Left lung (tissue), 14 donors: ENCODE measurements at places on chromosomes 2 and 18. TPM values are rescaled to one million over a fixed set of nuclear protein-coding genes. Genes with fewer than 3 reads are reported as not detected.

Gene HOXD13
- not detected for total RNA-seq

Gene MAPK4
- 0.89 TPM for total RNA-seq

Gene NYAP2
- total RNA-seq: 1.0 TPM

GRCh38 chr18:79575891-79576685, 103.5 kb upstream of the CTDP1 start:
- DNase-seq: peak; percentile 33
- no peaks in the 10 kb centered on the region for H3K36me3 ChIP-seq
- no peak overlapping the region for H3K27ac ChIP-seq
- H3K4me1 ChIP-seq: peaks cover 11% of the 10 kb centered on the region
- peaks cover 28% of the 10 kb centered on the region for H3K27me3 ChIP-seq

- no peaks in the 10 kb centered on the region for H3K27me3 ChIP-seq
- H3K27ac ChIP-seq: no peak overlapping the region
- no peaks in the 10 kb centered on the region for H3K36me3 ChIP-seq
- DNase-seq: no peak
- no peak overlapping the region for H3K4me3 ChIP-seq
Observed at GRCh38 chr18:55302167-55302833, 285.7 kb downstream of the TCF4 start.

DNA sequence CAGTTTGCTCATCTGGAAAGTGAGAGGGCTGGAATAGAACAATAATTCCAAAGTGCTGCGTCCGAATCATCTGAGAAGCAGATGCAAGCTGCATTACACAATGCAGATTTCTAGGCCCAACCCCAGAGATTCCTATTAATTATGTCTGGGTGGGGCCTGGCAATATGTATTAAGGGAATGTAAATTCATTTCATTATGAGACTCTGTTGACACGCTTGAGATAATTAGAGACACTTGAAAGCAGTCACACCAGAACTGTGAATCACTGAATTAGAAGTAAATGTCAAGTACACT, 54.7 kb upstream of the HK2 start:
- no peaks in the 10 kb centered on the region for H3K4me1 ChIP-seq
- H3K36me3 ChIP-seq: no peaks in the 10 kb centered on the region
- DNase-seq: no peak
- no peak overlapping the region for H3K4me3 ChIP-seq
- no peak overlapping the region for H3K27ac ChIP-seq
- no peaks in the 10 kb centered on the region for H3K27me3 ChIP-seq
